ENCODE measurements at places on chromosomes 5 and 9.

GRCh38 chr9:128116104-128117083 is 11.1 kb downstream of the PTGES2 start:
- DNase-seq, result no peak

- DNase-seq, result no peak
Observed at GRCh38 chr5:32785611-32786254, 74.6 kb downstream of the NPR3 start.

- DNase-seq, result no peak
Observed at GRCh38 chr9:75431375-75431774, 343.1 kb downstream of the OSTF1 start.

- DNase-seq, result no peak
Observed at GRCh38 chr5:66922881-66923280, 273.7 kb downstream of the CD180 start.

- DNase-seq, result no peak
Observed at GRCh38 chr5:100861148-100861547, 41.9 kb downstream of the ST8SIA4 start.

DNA sequence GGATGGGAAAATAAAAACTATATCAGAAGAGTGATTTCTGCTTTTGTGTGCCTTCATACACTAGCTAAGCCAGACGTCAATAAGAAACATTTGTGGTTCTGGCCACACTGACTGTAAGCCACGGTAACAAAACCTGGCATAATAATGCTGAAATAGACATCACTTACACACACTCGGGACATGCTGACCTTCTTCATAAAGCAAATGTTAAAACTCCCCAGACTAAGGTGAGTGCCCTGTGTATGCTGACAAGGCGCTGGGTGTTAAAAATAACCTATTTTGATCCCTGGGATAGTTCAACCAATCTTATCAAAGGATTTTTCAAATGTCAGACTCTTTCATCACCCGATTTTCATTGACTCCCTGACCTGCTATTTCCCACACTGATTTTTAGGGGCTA is 337.0 kb downstream of the RAB3C start:
- DNase-seq, result no peak

All from hippocampal formation (tissue), 2 donors.